ENCODE measurements at places on chromosomes 7 and 10.

DNA sequence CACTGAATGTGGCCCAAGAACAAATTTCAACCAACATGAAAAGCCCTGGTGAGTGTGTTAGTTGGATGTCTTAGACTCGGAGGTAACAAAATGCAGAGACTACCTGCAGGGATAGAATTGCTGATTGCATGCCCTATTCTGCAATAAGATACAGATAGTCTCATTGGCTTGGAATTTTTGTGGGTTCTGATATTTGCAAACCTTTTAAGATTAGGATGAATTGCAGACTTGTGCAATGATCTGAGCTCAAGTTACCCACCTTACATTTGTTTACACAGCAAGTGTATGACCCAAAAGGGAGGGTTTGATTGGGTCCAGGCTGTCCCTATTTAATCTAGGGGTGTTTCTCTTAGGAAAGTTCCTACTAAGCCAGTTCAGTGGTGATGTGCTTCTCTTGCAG is 45.4 kb downstream of the GPR37 start:
- no peak for DNase-seq

DNA sequence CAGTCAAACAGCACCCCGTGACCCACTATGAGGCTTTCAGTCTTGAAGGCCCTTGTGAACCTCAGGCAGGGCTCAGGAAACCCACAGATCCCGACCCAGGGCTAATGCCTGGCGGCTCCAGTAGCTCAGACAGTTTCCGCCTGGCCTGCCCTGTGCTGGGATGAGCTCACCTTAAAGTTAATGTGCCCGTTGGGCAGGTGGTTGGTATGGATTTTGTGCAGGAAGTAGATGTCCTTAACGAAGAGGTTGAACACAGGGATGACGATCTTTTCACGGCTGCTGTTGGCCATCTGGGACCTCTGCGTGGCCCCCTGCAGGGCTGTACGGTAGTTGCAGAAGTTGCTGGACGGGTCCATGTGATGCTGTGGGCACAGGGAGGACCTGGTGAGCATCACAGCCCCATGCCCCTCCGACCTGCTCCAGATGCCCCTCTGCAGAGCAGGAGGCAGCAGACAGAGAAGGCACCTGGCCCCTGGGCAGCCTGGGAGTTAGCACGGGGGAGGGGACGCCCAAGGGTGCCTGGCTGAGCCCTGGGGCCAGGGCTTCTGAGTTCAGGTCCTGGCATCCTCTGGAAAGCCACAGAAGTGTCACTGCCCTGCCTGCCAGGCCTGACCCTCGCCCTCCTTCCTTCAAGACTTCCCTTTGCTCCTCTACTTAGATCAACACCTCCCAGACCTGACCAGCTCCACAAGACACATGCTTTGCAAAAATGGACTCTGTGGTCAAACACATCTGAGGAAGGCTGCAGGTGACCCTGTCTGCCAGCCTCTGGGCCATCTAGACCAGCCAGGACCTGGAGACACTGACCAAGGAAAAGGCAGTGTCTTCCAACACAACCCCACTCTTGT is 59.8 kb downstream of the CSGALNACT2 start:
- DNase-seq, result no peak

GRCh38 chr7:40580776-40581175 is 446.0 kb downstream of the SUGCT start:
- DNase-seq, result no peak

- peak; percentile 43 for DNase-seq
Measured at GRCh38 chr7:36686499-36686898, 37.8 kb downstream of the AOAH start.

Data from fibroblast of skin of abdomen (primary cell).